Activated CD4-positive, alpha-beta T cell treated with anti-CD3 and anti-CD28 coated beads for 36 hours (primary cell): ENCODE measurements at places on chromosomes 6 and 20. TPM values are rescaled to one million over a fixed set of nuclear protein-coding genes. Genes with fewer than 3 reads are reported as not detected.

Gene LY6G5B
- total RNA-seq, result 15.5 TPM

Gene TNNC2
- total RNA-seq, result not detected

Gene SLC22A16
- not detected for total RNA-seq

Gene CYP39A1
- not detected for total RNA-seq

Gene BACH2
- total RNA-seq, result 87.3 TPM

Gene BPI
- total RNA-seq, result not detected

Gene PCMTD2
- total RNA-seq, result 32.7 TPM

Gene GPR63
- total RNA-seq, result 1.3 TPM

Gene IL17A
- total RNA-seq, result 11.9 TPM

Gene ENPP1
- 0.42 TPM for total RNA-seq

Gene PPP1R11
- 59.9 TPM for total RNA-seq

Gene TULP1
- total RNA-seq, result not detected

Gene RPS18
- total RNA-seq, result 4,631 TPM

Gene MSH5
- total RNA-seq, result 126 TPM

Gene SCUBE3
- total RNA-seq, result not detected

Gene ESR1
- 0.04 TPM for total RNA-seq

Gene BEND3
- 5.0 TPM for total RNA-seq

Gene PHACTR1
- total RNA-seq, result not detected

Gene ATP9A
- 2.7 TPM for total RNA-seq

Gene PTK6
- total RNA-seq, result 0.25 TPM

Gene DNMT3B
- 1.6 TPM for total RNA-seq

Gene WFDC2
- 0.56 TPM for total RNA-seq

Gene ANKRD66
- total RNA-seq, result not detected

Gene RAET1G
- not detected for total RNA-seq

Gene SYCP2
- total RNA-seq, result 1.5 TPM

Gene OR2J3
- total RNA-seq, result not detected

Gene RPS10
- 2,541 TPM for total RNA-seq

Gene KIF25
- not detected for total RNA-seq

Gene PPP1R14C
- 0.21 TPM for total RNA-seq

Gene SPATS1
- not detected for total RNA-seq

Gene PTCRA
- not detected for total RNA-seq

Gene OOEP
- total RNA-seq, result 0.55 TPM

Gene MRAP2
- not detected for total RNA-seq

Gene WFDC12
- total RNA-seq, result not detected

Gene PHACTR3
- not detected for total RNA-seq

Gene CTAGE9
- 0.21 TPM for total RNA-seq

Gene ID4
- not detected for total RNA-seq

Gene C20orf141
- not detected for total RNA-seq

Gene MOXD1
- total RNA-seq, result not detected

Gene PRSS16
- 1.5 TPM for total RNA-seq

Gene KAT14
- total RNA-seq, result 17.9 TPM

Gene STX11
- total RNA-seq, result 19.6 TPM

Gene MACROD2
- not detected for total RNA-seq

Gene GSTA3
- not detected for total RNA-seq

Gene BCAS1
- total RNA-seq, result 0.09 TPM

Gene RIPK1
- total RNA-seq, result 17.4 TPM

Gene BICRAL
- total RNA-seq, result 14.3 TPM

Gene TLDC2
- total RNA-seq, result not detected

Gene COQ3
- 23.4 TPM for total RNA-seq

Gene TREML2
- 8.2 TPM for total RNA-seq
